ENCODE measurements at places on chromosomes 1 and 21.
A peak's percentile ranks its signal among the peaks of the same experiment; 100 is the strongest.

DNA sequence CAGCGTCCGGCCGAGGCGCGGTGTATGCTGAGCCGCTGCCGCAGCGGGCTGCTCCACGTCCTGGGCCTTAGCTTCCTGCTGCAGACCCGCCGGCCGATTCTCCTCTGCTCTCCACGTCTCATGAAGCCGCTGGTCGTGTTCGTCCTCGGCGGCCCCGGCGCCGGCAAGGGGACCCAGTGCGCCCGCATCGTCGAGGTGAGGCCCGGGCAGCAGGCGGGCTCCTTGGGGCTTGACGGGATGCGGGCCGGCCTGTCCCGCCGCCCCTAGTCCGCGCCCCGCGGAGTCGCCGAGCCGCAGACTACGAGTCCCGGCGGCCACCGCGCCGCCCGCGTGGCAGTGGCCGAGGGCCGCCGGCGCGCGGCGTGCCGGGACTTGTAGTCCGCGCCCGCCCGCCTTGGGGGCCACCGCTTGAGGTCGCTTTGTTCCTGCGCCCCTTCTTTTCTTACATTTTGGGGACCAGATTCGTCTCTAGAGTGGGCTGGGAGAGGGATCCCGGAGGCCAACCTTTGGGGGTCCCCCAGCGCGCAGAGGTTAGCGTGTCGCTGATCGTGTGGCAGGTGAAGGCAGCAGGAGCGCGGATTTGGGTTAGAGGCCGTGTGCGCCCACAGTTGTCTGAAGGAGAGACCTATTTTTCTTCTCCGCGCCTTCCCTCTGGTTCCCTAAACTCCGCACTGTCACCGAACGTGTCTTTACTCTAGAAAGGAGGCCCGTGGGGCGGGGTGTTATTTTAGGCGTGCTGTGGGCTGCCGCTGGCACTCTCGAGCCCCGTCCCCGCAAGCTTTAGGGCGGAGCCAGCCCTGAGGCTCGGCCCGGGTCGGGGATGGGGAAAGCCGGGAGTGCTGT is 553 bp downstream of the CMPK1 start:
- DNase-seq: peak; percentile 78

GRCh38 chr1:63758791-63759190 is 15.0 kb upstream of the ROR1 start:
- no peak for DNase-seq

DNA sequence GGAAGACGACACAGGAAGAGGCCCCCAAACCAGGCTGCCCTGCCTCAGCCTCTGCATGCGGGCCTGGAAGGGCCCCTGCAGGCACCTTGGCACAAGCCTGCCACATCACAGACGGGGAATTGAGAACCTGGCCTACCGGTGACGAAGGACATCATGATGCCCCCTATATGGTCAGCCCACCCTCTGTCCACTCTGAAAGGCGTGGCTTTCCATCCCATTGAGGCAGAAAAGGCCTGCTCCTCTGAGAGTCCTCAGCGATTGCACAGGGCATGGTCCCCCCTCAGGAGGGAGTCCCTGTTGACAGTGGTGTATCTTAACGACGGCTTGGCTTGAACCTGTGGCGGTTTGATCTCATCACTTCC is 11.4 kb downstream of the KRTAP10-1 start:
- no peak for DNase-seq

DNA sequence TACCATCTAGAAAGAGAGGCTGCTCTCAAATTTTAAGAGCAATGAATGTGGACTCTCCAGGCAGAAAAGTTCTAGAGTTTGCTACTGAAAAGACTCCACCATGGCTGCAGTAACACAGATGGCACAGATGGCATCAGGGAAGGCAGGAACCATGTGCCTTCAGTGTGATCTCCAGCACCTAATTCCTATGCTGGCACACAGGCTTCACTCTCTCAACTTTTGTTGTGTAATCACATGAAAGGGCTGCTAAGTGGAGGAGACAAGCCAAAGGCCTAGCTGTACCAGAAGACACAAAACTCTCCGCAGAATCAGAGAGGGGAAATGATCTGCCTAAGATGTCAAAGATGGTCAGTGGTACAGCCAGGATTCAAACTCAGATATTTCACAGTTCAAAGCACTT is 31.1 kb downstream of the ERI3 start:
- no peak for DNase-seq

GRCh38 chr1:47840393-47841190 is 156.6 kb downstream of the TRABD2B start:
- no peak for DNase-seq

DNA sequence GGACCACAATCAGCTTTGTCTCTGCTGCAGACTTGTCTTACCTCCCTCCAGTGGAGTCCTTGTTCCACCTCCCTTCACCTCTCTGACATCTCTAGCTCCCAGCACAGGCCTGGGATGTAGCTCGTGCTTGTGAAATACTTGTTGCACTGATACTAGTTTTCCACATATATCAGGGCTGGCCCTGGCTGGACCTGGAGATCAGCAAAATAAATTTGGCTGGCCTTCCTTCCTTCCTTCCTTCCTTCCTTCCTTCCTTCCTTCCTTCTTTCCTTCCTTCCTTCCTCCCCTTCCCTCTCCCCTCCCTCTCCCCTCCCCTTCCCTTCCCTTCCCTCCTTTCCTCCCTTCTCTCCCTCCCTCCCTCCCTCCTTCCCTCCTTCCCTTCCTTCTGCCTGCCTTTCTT is 196.5 kb downstream of the HIVEP3 start:
- no peak for DNase-seq

GRCh38 chr1:110214454-110215404 is 4.6 kb downstream of the KCNC4 start:
- DNase-seq: no peak

GRCh38 chr1:20250340-20250989 is 40.2 kb upstream of the VWA5B1 start:
- DNase-seq: no peak

GRCh38 chr1:54989968-54990810 is 8.5 kb upstream of the BSND start:
- DNase-seq: no peak

DNA sequence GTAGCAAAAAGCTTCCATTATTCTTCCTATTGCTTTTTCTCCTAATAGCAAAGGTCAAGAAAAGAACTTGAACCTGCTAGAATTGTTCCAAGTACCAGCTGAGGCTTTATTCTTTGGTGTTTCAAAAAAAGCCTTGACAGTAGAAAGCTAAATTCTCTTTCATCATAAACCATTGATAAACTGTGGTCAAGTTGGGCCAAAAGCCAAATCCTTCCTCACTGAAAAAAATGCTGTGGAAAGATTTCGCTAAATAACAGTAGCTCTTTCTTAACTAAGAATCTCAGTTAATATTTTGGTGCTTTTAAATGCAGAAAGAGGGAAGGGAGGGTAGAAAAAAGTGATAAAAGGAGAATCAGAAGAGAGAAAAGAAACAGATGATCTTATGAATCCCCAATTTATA is 14.0 kb upstream of the JAM2 start:
- DNase-seq: no peak
